ENCODE measurements at places on chromosomes 16 and 17.

GRCh38 chr16:49521734-49522325 is 148.2 kb downstream of the C16orf78 start:
- no peak for DNase-seq

DNA sequence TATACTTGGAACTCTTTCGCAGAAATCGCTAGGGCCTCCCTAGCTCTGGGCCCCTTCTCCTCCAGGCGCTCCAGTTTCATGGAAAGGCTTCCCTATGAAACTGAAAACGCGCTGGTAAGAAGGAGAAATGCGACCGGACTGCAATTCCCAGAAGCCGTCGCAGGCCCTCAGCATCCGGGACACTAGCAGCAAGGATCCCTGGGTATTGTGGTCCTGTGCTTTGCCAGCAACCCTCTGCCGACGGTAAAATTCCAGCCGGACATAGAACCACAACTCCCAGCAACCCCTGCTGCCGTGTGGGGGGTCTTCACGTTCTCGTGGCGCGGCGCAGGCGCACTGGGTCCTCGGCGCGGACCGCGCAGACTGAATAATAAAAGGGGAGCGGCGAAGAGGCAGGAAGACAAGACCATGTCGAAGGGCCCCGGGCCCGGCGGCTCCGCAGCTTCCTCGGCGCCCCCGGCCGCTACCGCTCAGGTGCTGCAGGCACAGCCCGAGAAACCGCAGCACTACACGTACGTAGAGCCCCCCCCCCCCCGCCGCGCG is at the start of gene UNK:
Gene UNK, plus strand, starts transcription at position 334 of the 543 bp plus-strand sequence. Its CDS starts 75 bp downstream, at position 409.
- peak; percentile 99 for DNase-seq

GRCh38 chr16:65070831-65071432 is 50.9 kb downstream of the CDH11 start:
- peak; percentile 86 for DNase-seq

GRCh38 chr17:57541472-57542394 is 203.4 kb downstream of the CCDC182 start:
- DNase-seq = no peak

DNA sequence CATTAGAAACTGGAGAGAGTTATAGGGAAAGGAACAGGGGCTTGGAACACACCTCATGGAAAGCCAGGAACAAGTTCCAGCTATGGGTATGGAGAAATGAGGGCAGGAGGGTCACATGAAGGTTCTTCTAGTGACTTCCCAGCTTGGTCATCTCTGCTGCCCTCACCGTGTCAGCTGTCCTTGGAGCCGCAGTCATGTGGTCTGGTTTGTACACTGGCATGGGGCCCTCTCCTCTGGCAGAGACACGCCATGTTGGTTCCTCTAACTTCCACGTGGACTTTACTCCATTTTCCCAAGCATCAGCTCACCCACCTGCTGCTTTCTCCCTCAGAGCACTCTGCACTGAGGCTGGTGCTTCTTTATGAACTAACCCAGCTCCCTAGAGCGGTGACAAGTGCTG is 26.3 kb downstream of the MPG start:
- DNase-seq = no peak

- no peak for DNase-seq
Observed at GRCh38 chr17:54257440-54257839, 434.7 kb downstream of the KIF2B start.

- no peak for DNase-seq
Observed at GRCh38 chr17:39400547-39401411, 647 bp downstream of the FBXL20 start.

DNA sequence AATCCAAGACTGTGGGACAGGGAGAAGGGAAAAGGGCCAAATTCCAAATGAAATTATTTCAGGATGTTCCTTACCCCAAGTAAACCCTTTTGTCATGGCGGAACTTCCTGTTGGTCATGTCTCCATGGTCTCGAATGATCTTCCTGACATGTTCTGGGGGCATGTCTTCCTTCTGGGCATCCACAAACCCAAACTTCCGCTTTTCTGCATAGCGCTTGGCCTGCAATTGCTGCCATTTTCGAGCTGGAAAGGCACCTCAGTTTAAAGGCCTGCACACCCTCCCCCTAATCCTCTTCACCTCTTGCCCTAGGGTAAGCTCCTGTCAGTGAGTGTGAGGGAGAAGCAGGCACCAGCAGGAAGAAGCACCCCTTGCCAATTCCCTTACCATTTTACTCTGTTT is 1.2 kb downstream of the PRPF8 start:
- DNase-seq = no peak

DNA sequence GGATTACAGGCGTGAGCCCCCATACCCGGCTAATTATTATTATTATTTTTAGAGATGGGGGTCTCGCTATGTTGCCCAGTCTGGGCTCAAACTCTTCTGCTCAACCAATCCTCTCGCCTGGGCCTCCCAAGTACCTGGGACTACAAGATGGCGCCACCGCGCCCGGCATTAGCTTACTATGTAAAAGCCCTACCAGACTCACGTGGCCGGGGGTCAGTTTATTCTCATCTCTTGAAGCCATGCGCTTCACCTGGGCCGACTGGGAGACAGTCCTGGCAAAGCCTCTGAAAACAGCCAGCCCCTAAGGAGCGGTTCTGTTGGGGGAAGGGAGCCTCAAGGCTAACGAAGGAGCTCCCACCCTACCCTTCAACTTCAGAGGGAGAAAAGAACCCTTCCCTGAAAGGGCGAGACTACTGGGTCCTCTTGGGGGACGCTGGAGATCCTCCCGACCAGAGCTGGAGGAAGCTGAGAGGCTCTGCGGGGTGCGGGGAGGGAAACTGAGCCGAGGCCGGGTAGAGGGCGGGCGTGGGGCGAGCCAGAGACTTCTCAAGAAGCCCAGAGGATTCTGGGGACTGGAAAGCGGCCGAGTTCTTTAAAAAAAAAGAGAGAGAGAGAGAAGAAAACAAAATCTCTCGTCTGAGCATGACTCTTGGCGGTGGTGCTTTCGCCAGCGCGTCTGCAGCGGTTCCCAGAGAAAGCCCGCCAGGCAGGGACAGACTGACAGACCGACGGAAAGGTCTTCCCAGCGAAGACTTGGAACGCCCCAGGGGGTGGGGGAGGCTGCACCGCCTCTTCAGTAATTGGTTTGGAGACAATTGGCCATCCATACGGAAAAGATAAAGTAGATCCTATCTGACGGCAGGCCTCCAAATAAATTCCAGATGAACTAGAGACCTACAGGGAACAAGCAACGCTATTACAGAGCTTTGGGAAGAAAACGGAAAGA is 5.6 kb upstream of the TUBG2 start:
- DNase-seq = peak; percentile 53

- peak; percentile 4 for DNase-seq
Observed at GRCh38 chr17:79707931-79708891, 22.5 kb upstream of the ENPP7 start.

GRCh38 chr17:58309918-58310259 is 18.7 kb downstream of the TSPOAP1 start:
- no peak for DNase-seq

DNA sequence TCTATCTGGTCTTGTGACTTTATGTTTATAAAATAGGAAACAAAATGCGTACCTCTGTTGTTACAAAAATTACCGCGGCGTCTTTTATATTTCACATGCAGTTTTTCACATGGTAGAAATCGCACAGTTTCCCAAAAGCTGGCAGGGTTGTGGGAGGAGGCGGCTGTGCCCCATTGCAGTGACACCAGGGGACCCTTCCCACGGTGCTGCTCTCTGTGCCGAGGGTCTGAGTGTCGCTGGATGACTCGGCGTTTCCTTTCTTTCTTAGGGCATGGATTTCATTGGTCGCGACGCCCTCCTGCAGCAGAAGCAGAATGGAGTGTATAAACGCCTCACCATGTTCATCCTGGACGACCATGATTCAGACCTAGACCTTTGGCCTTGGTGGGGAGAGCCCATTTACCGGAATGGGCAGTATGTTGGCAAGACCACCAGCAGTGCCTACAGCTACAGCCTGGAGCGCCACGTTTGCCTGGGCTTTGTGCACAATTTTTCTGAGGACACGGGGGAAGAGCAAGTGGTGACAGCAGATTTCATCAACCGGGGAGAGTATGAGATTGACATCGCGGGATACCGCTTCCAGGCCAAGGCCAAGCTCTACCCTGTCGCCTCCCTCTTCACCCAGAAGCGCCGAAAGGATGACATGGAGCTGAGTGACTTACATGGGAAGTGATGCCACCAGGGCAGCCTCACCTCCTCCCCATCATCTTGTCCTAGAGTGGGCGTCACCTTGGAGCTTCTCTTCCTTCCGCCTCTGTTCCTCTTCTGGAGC is 17.2 kb upstream of the CLEC18C start:
- no peak for DNase-seq

GRCh38 chr17:58321571-58322525 is 6.7 kb downstream of the TSPOAP1 start:
- no peak for DNase-seq

GRCh38 chr16:30139583-30140481 is 16.8 kb upstream of the MAPK3 start:
- DNase-seq = no peak

DNA sequence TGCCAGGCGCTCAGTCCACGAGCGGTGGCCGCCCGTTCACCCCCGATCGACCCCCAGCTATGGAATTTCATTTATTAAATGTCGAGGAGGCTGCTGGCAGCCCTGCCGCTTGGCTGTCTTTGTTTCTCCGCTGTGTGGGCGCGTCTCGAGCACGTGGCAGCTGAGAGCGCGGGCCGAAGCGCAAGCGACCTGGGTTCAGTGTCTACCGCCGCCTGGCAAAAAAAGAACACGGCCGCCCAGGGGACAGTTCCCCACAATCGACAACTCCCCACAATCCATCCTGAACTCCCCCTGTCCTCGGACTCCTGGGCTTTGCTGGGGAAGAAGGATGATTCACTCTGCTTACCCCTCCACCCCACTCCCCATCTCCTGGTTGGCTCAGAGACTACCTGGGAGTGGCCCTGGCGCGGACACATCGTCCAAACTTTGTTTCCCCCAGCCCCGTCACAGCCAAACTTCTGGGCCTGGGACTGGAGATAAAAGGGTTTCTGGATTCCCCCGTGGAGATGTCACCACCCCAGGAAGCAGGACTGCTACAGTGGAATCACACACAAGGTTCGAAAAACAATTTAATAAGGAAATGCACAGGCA is 1.7 kb upstream of the ANKRD13B start:
- DNase-seq = no peak

DNA sequence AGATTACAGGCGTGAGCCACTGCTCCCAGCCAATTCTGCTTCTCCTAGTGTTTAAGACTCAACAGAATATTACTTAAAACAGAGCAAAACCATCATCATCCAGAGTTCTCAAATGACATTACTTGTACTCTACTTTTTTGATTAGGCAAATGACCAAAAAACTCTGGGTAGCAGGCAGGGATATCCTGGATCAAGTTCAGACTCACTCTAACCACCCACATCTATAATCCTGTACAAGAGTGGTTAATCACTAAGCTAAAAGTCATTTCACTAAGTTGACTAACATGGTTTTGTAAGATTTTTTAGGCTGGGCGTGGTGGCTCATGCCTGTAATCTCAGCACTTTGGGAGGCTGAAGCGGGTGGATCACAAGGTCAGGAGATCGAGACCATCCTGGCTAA is 6.8 kb downstream of the NAE1 start:
- peak; percentile 4 for DNase-seq

DNA sequence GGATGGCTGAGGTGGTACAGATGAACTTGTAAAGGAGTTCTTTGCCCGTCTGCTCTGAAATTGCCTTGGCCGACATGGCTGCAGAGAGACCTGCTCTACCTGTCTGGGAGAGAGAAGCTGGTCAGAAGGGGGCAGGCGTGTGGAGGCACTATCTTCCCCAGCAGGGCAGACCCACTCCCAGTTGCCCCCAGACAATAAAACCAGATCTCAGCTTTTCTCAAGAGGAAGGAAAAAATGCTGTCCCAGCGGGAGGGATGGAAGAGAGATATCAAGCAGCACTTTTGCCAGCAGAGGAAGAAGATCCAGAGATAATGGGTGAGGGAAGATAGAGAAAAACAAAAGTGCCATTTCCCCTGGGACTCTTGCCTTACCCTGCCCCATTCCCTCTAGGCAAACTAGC is 5.0 kb downstream of the ACLY start:
- no peak for DNase-seq

GRCh38 chr17:4535667-4536258 is 19.4 kb downstream of the MYBBP1A start:
- no peak for DNase-seq

GRCh38 chr17:2865228-2865627 is 69.0 kb downstream of the RAP1GAP2 start:
- DNase-seq = no peak

DNA sequence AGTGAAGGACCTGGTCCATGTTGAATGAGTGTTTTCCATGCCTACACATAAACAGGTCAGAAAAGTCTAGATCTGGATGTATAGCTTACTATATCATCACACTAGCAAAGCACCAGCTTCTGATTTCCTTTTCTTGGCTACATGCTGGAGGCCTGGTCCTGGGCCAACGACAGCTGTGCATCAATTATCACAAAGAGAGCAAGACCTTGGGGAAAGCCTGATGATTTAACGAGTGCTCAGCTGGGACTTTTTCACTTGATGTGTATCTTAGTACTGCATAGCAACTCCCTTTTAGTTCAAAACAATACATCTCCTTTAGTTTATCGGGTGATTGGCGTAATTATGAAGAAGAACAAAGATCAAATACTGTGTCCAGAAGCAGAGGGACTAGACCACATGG is 358.2 kb downstream of the KIF2B start:
- no peak for DNase-seq

GRCh38 chr16:69741951-69742904 is 12.5 kb downstream of the NOB1 start:
- no peak for DNase-seq

GRCh38 chr16:67157892-67158635 is 1.6 kb downstream of the TRADD start:
- no peak for DNase-seq

DNA sequence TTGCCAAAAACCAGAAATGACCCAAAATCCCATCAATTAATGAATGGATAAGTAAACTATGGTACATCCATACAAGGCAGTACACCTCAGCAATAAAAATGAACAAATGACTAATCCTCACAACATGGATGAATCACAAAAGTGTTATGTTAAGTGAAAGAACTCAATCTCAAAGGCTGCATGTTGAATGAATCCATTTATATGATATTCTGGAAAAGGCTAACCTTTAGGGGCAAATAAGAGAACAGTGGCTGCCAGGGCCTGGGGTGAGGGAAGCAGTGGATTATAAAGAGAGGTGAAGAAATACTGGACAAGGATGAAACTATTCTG is 46.1 kb upstream of the MSI2 start:
- DNase-seq = no peak

DNA sequence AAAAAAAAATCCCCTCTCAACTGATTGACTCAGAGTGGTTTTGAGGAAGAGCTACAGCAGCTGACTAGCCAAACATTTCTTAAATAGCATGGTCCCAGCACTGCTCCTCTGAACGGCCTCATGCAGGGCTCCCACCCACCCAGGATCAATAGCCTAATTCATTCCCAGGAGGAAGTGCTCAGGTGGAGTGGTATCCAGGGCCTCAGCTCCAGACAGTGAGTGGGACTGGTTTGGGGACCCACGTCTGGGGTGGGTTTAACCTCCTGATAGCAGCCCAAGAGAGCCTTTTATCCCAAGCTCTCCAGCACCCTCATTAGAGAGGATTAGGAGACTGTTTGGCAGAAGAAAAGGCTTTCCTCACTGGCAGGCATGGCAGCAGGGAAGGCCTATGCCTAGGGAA is 68.5 kb upstream of the CDH5 start:
- DNase-seq = no peak

Measured in AG09309 (cell line).